GM19239 (cell line): ENCODE measurements at places on chromosomes 6 and 20.

DNA sequence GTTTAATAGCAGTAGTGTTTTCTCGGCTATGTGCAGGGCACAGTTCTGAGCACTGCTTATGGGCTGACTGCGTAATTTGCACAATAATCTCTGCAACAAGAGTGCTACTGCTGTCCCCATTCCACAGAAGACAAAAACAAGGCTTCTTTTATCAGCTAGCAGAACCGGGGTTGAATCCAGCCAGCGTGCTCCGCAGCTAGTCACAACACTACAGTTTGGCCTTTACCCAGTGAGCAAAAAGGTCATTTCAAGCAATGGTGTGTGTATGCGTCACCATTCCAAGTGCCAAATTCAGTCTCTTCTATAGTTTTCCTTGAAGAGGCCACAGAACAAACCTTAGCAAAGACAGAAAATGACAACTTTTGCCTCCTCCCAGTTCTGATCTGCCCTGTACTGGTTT is 61.1 kb downstream of the LRFN2 start:
- DNase-seq: no peak

GRCh38 chr20:258963-259362 is 1.4 kb downstream of the DEFB132 start:
- no peak for DNase-seq

GRCh38 chr6:75124983-75125382 is 80.9 kb downstream of the COL12A1 start:
- no peak for DNase-seq

- DNase-seq: no peak
These were observed 40.7 kb upstream of the ID4 start for GRCh38 chr6:19796452-19796851.
